NCI-H187 treated with DMSO at 0.1 percent for 48 hours (cell line): ENCODE measurements at places on chromosomes 11 and 22.

DNA sequence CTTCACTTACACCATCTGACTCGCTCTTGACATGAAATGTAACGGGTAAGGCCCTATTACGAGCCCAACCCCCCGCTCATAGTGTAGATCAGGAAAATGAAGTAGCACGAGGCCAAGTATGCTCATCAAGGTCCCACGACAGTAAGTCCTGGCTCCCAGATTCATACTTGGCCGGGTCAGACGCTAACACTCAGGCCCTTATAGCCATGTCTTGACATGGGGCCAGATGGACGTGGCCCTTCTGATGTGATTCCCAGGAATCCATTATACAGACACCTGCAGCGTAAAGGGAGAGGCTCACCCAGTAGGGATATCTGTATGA, 175.1 kb downstream of the CEP164 start:
- DNase-seq = no peak

GRCh38 chr22:40105755-40106154, 72.0 kb upstream of the TNRC6B start:
- no peak for DNase-seq

- DNase-seq = no peak
Observed at GRCh38 chr11:59556115-59556916, 45.0 kb downstream of the OR4D9 start.

DNA sequence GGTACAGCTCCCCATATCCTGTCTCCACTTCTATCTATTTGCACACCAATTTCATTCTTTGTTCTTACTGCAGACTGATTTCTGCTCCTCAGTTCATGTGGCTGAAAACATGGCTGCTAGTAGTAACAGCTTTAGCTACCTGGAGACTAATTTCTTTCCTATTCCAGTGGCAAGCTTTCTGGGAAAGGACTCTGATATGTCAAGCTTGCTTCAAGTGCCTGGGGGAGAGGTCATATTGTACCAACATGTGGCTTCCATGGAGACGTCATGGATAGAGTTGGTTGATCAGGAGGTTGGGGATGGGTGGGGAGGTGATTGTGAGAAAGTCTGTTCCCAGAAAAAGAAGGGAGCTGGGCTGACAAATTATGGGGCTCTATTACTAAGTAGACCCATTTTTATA, 44.9 kb downstream of the ADM start:
- DNase-seq = no peak

DNA sequence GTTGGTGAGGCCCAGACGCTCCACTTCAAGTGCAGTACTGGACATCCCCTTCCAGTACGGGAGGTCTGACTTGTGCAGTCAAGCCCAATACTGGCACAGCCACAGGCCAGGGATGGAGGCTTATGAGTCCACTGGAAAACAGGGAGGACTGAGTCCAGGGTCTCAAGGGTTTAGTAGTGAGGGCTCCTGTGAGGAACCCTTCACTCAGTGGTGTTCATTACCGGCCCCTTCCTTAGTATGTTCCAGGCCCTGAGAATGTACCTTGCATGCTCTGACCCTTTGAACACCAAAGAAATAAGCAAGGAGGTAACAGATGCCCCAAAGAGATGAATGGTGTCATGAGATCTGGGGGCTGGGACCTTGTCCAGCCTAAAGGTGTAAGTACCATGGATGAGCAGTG, 11.8 kb downstream of the PRAME start:
- DNase-seq = no peak

DNA sequence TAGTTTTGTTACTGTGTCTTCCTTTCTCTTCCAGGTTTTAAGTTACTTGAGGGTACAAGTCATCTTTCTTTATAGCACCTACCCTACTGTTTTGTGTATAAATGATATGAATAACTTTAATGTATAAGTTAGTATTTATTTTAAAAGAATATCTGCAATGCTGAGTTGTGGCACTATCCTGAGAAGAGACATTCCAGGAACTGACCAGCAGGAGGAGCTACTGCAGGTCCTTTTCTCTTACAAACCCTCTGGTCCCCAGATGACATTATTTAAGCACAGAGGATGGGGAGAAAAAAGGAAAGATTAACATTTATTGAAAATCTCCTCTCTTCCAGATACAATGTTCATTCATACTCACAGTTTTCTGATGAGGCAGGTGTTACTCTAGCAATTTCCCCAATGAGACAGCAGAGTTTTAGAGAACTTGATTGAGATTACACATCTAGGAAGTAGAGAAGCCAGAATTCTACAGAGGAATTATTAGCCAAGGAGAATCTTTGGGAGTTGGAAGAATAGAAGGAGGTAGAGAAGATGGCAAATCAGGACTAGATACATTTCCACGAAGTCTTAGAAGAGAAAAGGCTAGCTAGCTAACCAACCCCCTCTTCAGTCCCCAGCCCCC, 541.2 kb upstream of the API5 start:
- DNase-seq = no peak
